ENCODE measurements at places on chromosomes 2 and 18.
A peak's percentile ranks its signal among the peaks of the same experiment; 100 is the strongest.

DNA sequence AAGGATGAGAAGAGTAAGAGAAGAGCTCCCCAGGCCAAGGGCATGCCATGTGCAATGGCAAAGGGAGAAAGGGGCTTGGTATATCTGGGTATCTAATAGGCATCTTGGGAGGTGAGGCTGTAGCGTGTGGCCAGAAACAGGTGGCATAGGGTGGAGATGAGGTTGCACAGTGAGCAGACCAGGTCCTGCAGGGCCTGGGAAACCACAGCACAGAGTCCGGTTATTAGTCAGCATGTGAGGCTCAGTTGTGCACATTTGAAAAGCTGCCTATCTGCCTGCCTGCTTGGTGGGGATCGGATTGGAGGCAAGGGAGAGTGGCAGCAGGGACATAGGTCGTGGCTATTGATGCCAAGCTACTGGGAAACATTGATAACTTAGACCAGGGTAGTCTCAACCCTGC is 190.6 kb downstream of the TPGS2 start:
- DNase-seq: no peak

DNA sequence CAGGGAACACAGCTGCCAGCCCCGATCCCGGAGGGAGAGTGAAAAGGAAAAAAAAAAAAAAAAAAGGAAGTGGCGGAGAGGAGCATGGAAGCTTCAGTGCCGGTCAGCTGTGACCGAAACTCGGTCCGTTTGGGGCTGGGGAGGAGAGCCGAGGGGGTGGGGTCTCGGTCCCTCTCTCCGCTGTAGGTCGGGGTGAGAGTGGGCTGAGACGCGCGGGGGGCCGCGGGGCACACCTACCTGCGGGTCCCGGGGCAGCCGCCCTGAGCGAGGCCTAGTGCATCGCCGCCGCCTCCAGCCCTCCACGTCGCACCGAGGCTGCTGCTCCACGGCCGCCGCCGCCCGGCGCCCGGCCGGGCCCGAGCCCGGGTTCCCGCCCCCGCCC is 536 bp downstream of the VPS54 start:
- DNase-seq: no peak

DNA sequence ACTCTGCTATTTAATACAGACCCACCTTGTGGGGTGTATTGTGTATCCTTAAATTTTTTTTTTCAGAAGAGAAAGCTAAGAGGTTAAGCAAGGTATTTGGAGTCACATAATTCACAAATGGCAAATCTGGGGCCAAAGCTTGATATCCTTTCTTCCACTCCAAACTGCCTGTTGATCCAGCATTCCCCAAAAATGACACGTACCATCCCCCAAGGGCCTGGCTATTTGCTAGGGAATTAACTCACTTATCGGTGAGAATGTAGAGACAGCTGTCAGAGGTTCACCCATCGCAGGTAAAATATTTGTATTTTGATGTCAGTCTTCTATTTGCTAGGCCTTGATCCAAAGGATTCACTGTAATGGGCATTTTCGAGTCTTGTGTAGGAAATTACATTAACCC is 103.6 kb upstream of the FZD7 start:
- no peak for DNase-seq

- no peak for DNase-seq
Observed at GRCh38 chr2:211879323-211879722, 659.3 kb downstream of the ERBB4 start.

- no peak for DNase-seq
Observed at GRCh38 chr2:235536711-235537110, 42.9 kb downstream of the AGAP1 start.

DNA sequence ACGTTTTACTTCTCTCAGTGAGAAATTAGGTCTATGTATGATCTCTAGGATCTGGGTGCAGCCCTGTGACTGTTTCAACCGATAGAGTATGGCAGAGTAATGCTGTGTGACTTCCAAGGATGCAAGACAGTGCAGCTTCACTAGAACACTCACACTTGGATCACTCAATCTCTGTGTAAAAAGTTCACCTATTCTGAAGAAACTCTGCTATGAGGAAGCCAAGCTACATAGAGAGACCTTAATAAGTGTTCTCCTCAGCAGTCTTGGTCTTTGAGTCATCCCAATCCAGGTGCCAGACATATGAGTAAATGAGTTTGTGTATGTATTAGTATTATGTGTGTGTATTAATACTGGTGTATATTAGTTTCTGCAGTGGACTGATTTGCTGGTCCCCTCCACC is 335.0 kb downstream of the NR4A2 start:
- DNase-seq: no peak

- no peak for DNase-seq
Observed at GRCh38 chr2:66547887-66548286, 113.0 kb downstream of the MEIS1 start.

DNA sequence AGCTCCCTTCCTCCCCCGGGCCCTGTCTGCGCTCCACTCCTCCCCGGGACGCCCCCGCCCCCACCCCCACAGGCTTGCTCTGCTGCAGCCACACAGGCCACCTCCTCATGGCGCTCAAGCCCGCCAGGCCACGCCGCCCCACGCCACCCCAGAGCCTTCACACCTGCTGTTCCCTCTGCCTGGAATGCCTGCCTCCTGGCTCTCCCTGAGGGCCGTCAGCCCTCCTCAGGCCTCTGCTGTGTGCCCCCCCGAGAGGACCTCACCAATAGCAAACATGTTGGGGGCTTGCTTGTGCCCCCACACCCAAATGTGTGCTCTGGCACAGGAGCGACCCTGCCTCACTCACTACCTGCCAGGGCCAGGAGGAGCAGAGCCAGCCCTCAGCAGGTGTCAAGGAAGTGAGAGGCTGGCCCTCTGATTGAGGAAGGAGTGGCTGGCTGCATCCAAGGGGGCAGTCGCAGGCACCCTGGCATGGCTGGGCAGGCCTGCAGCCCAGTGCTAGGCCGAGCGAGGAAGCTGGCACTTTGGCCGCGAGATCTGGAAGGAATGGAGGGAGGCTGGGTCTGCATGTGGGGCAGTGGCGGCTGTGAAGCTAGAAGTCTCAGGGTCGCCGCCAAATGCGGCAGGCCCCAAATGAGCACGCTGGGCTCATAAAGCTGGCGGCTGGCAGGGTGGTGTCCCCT is 86.5 kb downstream of the INHBB start:
- DNase-seq: no peak

- no peak for DNase-seq
Observed at GRCh38 chr2:150610670-150611279, 123.3 kb upstream of the RND3 start.

DNA sequence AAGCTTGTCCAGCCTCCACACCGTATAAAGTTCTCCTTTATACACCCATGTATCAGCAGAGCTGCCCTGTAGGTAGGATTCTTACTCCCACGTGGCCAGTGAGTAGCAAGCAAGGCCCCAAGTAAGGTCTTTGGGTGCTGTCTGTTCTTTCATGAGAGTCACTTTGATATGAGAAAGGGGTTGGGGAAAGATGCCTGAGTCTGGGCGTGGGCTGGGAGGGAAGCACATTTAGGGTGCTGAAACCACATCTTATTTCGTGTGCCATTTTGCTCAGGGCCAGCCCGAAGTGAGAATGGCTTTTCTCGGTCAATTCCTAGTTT is 436 bp upstream of the ITPRIPL1 start:
- no peak for DNase-seq

DNA sequence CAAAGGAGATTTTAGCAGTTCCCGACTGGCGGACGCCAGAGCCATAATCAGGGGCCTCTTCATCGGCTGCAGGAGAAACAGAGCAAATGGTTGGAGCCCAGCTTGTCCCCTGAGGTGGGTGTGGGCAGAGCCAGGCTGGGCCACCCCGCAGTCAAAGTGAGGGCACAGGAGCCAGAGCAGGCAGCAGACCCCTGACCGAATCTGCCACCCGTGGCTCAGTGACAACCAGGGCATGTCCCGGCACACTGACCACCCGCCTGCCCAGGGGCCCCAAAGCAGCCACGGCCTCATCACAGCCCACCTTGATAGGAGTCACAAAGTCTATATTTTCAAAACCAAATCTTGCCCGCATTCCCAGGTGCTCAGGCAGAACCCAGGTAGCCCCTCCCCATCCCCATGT is 55.6 kb downstream of the AQP12A start:
- DNase-seq: no peak

DNA sequence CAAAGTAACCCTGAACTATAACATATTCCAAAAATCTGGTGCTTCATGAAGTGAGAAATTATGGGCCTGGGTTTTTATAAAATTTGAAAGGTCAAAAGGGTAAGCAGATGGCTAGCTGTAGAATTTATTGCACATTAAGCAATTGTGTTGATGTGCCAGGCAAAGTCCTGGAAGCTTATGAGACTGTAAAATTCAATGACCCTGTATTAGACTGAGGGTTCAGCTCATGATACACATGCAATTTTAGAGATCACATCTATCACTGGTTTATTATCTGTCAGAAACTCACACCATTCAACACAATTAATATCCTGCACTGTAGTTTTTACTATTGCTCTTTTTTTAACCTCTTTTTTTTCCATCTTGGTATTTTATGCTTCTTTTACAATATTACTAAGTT is 1162.6 kb upstream of the SLC39A10 start:
- DNase-seq: no peak

DNA sequence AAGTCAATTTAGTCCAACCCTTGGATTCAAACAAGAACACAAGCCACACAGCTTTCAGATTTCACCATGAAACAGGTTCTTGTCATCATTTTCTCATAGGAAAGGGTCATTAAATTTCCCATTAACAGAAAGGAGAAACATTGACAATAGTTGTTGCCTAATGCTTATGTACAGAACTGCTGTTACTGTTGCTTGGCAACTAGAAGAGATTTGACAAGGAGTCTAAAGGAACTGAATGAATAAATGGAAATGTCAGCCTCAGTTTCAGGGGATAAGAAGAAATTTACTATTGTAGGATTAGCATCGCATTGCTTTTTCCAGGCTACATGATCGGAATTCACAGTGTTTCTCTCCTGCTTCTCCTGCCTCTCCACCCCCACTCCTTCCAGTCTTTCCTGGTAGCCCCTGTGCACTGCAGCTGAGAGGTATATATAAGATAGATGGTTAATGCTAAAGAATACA is 90.3 kb downstream of the SPATS2L start:
- no peak for DNase-seq

DNA sequence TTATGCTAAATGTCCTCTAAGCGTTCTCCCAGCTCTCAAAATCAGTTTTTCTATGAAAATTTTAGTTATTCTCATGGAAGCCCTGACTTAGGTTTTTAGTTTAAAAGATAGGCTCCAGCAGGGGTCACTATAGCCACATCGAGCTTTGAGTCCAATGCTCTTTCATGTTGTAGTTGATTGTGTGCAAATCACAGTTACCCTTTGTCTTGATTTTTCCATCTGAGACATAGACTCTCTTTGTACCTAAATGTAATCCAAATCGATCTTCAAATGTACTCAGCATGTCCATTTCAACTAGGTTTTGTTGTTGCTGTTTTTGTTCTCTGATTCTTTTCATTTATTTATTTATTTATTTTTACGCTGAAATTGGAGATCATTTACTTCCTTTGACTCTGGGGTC is 26.4 kb upstream of the MSTN start:
- no peak for DNase-seq

DNA sequence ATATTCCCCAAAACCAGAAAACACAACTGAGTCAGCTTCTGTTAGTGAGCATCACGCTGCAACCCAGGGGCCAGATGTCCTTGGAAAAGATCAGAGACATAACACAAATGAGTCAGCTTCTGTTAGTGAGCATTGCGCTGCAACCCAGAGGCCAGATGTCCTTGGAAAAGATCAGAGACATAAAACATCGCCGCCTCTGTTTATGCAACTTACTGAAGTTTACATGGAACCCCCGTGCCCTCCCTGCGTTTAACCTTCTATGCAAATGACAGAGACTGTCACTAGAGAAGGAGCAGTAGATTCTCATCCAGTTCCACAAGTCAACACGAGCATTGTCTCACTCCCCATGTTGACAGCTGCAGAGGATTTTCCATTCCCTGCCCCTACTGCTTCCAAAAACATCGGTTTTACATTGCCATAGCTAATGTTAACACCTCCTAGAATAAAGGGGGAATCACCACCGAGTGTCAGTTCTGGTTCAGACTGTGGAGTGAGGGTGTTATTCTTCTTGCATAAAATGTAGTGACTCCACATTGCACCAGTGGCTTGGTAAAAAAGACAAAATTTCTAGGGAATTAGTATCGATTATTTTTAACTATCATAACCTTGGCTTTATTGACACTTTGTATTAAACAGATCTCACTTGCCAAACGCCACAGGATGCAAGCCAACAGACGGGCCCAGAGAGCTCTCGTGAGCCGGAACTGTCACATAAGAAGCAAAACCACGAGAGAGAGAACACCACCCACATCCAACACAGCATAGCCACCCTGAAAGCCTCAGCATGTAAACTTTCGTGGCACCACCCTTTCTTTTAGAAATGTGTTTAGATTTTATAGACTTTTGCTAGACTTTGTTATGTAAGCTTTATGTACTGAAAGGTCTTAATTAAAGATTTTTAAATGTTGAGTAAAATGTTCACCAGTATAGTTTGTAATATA is 87.7 kb downstream of the SH3YL1 start:
- DNase-seq: peak; percentile 46

- DNase-seq: no peak
Observed at GRCh38 chr2:98898423-98898841, 37.6 kb downstream of the CRACDL start.

DNA sequence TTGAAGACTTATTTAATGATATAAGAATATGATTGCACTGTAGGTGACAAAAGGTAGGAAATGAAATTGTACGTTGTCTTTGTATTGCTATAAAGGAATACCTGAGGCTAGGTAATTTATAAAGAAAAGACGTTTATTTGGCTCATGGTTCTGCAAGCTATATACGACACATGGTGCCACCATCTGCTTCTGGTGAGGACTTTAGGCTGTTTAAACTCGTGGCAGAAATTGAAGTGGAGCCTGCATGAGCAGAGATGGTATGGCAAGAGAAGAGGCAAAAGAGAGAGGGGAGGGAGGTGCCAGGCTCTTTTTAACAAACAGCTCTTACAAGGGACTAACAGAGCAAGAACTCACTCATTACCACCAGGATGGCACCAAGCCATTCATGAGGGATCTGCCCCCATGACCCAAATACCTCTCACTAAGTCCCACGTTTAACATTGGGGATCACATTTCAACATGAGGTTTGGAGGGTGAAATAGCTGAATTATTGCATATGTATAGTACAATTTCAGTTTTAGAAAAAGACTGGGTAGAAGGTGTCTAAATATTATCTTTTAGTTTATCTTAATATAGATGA is 86.8 kb downstream of the GULP1 start:
- DNase-seq: no peak

GRCh38 chr2:188678882-188679281 is 295.3 kb upstream of the COL3A1 start:
- DNase-seq: no peak

- no peak for DNase-seq
Observed at GRCh38 chr2:174656676-174657176, 59.1 kb upstream of the WIPF1 start.

- DNase-seq: no peak
Observed at GRCh38 chr2:45312275-45312674, 298.8 kb downstream of the SRBD1 start.

DNA sequence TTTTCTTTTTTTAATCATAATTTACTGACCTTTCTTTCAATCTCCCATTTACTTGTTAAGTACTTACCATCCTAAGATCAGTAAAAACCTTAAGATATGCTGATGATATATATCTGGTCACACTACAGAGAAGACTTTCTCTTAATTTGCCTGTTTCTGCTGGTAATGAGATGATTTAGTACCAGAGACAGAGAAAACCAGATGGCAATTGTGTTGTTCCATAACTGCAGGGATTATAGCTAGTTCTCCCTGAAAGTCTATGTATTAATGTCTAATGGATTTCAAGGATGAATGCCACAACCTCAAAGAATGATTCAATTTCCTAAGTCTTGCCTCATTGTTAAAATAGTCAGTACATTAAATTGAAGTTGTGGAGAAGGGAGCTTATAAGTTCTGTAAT is 40.3 kb downstream of the SNTG2 start:
- DNase-seq: no peak
